Activated T-cell treated with anti-CD3 and anti-CD28 coated beads, Interleukin-2, amount 50 U/mL, for 72 hours (primary cell): ENCODE measurements at places on chromosomes 4 and X.

GRCh38 chr4:3656416-3657356 lies 109.5 kb upstream of the ADRA2C start:
- DNase-seq = no peak

GRCh38 chr4:158484173-158484885 lies 37.4 kb upstream of the RXFP1 start:
- no peak for DNase-seq

DNA sequence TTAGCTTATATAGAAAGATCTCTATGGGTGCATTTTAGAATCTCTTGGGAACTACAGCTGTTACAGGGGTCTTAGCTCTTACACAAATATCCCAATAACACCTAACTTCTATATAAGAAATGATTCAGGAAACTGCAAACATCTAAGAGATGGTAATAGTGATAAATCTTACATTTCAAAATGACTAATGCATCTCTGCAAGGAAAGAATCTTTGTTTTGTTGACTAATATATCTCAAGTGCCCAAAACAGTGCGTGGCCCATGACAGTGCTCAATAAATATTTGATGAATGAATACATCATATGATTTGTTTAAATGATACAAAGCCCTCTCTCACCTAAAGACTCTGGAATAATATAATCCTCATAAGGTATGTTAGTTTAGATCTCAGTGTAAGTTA lies 47.5 kb downstream of the CENPE start:
- DNase-seq = no peak

- no peak for DNase-seq
Observed at GRCh38 chrX:105636667-105637066, 185.7 kb upstream of the NRK start.

- no peak for DNase-seq
Observed at GRCh38 chr4:77204621-77205020, 47.6 kb downstream of the CCNG2 start.

DNA sequence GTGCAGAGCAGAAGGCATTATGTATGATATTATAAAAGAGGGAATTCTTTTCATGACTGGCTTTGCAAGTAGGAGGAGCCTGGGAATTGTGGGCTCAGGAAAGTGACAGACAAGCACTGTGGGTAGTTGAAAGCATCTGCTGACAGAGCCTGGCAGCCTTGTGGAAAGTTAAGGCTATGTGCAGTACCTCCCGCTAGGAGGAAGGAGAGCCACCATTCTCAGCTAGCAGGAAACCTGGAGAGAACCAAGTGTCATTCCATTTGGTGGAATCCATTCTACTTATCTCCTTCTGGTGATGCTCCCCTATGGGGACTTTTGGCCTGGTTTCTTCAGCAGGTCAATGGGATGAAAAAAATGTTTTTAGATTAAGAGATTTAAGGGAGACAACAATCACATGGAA lies 81.8 kb downstream of the ASB9 start:
- no peak for DNase-seq

DNA sequence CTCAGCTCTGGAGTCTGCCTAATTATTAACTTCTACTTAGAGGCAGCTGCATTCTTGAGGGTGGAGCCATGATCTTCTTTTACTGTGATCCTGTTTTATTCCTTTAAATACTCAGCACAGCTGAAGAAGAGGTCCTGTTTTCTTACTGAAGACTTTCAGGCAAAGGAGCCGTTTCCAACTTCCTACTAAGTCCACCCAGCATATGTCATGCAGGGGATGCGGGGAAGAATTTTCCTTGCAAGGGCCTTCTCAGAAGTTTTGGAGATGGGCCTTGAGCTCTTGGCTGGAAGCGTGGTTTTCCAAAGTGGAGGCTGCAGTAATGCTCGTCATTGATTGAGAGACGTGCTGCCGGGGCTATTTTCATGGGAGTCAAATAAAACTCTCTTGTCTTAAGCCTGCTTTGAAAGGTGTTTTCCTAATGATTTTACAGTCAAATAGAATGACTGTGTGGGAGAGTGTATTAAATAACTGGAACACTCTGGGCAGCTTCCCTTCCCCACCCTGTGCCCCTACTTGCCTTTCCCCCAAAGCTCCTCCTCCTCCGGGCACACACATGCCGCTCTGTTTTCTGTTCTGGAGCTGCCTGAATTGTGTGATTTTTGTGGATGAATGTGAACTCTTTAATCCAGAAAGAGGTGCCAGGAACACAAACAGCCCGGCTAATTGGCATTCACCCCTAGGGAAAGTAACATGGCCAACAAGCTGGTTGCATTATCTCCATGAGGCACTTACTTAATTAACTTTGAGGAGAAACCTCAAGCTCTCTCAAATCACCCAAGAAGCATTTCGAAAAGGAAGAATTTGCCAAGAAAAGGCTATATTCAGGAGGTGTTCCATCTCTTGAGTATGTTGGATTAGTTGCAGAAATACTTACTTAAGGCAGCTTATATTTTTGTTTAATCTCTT lies 28.1 kb downstream of the FGF2 start:
- no peak for DNase-seq

- no peak for DNase-seq
Observed at GRCh38 chr4:158786955-158787354, 18.1 kb downstream of the FNIP2 start.

DNA sequence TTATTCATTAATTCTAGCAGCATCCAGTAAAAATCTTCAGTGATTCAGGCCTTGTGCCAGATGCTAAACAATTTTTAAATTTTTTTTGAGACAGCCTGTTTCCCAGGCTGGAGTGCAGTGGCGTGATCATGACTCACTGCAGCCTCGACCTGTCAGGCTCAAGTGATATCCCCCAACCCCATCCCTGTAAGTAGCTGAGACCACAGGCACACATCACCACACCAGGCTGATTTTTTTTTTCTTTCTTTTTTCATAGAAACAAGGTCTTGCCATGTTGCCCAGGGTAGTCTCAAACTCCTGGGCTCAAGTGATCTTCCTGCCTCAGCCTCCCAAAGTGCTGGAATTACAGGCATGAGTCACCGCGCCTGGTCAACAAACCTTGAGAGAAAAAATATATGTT lies 705.5 kb downstream of the ARAP2 start:
- no peak for DNase-seq

GRCh38 chr4:84286048-84286447 lies 213.0 kb downstream of the NKX6-1 start:
- DNase-seq = no peak

- DNase-seq = no peak
Observed at GRCh38 chr4:79820427-79820826, 252.6 kb downstream of the ANTXR2 start.

GRCh38 chr4:75889537-75890199 lies 12.6 kb downstream of the PPEF2 start:
- no peak for DNase-seq

DNA sequence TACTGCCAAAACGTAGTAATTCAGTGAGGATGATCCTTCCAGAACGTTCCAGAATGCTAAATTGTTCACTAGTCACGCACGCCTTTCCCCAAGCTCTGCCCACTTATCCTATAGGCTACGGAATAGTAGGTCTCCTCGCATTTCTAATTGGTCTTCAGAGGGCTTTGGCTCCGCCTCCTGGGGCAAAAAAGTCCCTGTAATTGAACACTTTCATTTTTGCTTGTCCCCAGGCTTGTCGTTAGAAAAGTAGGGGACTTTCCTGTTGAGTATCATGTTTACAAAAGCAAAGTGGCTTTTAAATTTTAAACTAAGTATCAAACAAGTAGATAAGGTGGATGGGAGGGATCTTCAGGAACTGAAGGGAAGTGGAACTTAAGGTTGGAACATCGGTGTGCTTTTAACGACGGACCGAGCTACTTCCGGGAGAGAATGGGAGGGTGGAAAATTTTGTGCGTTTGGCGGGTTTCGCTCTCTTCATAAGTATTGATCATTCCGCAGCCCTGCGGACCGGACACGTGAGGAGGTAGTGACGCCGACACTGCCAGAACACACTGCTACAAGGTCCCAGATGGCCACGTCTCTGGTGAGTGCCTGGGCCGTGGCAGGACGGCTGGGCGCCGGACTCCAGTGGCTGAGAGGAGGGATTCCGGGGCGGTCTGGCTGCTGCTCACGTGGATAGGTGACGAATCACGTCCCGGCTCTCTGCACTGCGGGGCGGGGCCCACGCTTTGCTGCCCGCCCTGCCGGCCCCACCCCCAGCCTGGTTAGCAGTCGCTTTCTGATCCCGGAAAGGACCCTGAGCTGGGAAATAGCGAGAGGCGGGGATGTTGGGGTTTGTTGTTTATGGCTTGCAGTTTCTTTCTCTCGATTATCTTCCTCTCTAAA lies at the start of gene NXT2:
TSS of gene NXT2 (plus strand) at position 406 of the 885 bp plus-strand sequence. CDS start at position 569, 163 bp downstream.
- DNase-seq = peak; percentile 85

GRCh38 chr4:135838889-135839288 lies 1637.3 kb upstream of the PABPC4L start:
- DNase-seq = no peak

DNA sequence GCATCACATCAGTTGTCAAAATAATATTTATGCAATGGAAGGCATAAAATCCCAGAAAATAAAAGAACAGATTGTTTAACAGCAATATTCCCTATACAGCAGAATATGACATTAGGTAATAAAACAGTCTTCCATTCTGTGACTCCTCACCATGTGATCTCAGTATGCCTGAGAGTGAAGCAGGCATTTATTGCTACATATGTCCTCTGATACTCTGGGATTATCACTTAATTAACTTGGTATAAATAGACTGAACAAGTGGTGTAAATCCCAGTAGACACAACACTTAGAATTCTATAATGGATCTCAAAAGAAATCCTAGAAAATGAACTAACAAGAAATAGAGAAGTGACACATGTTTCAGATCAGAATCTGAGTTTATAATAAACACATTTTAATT lies 841.3 kb downstream of the PDHA2 start:
- no peak for DNase-seq

DNA sequence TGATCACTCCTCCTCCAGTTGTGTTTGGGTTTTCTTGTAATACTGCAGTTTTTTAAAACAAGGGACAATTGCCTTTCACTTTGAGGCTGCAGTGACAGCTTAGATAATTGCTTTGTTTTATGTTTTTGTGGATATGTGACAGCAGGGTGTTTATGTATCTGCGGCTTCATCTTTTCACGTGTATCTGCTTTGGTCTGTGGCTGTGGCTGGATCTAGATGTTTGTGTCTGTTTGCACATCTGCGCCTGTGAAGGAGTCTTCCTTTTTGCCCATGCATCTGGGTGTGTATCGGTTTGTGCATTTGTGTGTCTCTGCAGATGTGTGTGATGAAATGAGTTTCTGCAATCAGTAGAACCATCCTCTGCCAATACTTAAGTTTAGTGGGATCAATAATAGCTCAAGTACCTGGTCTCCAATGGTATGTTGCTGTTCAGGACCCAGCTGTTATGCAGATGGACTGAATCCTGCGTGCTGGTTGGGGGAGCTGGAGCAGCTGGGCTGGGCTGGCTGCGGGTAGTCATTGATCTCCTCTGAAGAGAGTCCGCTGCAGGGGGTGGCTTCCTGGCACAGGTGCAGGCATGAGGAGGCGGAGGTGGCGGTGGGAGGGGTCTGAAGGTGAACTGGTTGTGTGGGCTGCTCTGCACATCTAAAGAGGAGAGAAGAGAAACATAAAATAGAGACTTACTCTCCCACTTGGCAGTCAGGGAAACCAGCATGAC lies 390.3 kb downstream of the SH2D1A start:
- peak; percentile 23 for DNase-seq

DNA sequence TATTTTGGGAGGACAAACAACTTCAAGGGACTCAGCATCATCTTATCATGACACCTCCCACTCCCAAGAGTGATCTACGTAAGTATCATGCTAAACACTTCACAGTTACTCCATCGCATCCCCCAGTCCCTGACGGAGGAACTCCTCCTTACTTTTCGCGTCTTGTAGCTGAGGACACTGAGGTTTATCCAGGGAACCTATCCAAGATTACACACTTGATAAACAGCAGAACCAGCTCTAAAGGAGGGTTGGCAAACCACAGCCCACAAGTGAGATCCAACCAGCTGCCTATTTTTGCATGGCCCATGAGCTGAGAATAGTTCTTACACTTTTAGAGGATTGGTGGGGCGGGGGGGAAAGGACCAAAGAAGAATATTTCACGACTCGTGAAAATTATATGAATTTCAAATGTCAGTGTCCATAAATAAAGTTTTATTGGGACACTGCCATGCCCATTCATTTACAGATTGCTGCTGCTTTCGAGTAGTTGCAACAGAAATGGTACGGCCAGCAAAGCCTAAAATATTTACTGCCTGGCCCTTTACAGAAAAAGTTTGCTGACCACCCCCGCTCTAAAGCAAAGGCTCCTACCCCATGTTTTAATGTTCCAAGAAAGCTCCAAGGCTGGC lies 47.8 kb downstream of the SEPSECS start:
- DNase-seq = no peak

DNA sequence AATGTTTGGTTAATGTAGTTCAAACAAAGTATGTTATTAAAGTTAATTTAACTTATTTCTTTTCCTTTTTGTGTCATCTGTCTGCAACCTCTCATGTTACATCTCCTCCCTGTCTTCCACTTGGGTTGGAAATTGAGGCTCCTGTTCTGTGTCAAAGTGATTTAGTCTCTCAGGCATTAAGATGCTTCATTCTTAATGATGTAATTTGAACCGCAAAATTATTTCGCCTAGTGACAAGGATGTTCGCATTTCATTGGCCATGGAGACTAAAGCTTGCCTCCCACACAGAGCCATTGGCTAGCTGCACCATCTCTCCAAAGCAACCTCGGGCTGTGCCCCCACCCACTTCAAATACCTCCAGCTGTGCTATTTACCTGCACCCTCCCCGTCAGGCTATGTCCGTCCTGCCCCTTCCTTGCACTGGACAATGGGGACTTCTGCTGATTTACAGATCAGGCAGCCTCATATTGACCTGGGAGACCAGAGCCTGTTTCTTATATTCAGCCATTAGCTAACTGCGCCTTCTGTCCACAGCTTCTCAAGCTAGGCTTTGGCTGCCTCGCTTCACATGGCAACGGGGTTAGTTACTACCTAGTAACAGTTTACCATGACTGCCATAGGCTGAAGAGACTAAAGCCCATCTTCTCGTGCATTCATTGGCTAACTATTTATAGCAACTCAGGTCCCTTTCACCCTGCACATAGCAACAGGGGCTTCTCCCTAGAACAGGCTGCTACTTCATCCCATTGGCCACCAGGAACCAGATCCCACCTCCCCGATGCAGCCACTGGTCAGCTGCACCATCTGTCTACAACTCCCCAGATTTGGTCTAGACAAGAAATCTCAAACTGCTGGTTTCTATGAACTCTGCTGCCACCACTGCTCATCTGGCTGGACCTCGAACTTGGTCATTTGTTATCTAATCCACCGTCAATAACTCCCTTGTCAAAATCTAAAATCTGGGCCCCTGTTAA lies 8.6 kb upstream of the ZNF157 start:
- DNase-seq = peak; percentile 21

DNA sequence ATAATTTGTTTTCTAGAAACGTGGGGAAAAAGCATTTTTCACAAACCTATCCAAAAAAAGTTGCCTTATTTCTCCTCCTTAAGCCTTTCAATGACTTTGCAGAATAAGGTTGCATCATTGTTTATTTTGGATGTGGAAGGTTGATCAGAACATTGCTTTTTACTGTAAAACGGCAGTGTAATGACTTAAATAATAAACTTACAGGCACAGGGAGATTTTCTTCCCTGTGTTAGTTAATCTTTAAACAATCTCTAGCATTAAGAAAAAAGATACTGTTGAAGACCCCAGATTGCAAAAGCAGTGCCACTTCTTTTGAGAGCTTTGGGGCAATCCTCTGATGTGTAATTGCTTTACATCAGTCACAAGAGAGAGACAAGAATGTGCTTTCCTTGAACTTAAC lies 153.4 kb downstream of the ARX start:
- DNase-seq = no peak
